ENCODE measurements at places on chromosomes 12 and 14. TPM values are rescaled to one million over a fixed set of nuclear protein-coding genes. Genes with fewer than 3 reads are reported as not detected.

DNA sequence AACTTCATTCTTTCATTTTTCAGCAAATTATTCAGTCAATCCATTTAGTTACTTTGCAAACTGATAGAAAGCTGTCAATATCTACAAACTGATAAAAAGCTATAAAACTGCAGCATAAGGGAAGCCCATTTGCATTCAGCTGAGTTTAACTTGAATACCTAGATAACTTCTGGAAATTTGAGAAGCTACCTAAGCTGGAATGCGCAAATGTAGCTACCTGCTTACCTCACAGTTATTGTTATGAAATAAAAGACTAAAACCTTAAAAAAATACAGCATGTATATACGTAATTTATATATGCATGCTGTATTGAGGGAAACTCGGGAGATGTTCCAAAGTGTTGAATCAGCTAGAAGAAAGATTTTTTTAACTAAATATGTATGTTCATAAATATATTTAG, 94.4 kb downstream of the SYT1 start:
- no peak for DNase-seq

GRCh38 chr12:90618586-90618985, 336.4 kb downstream of the CCER1 start:
- peak; percentile 70 for DNase-seq

DNA sequence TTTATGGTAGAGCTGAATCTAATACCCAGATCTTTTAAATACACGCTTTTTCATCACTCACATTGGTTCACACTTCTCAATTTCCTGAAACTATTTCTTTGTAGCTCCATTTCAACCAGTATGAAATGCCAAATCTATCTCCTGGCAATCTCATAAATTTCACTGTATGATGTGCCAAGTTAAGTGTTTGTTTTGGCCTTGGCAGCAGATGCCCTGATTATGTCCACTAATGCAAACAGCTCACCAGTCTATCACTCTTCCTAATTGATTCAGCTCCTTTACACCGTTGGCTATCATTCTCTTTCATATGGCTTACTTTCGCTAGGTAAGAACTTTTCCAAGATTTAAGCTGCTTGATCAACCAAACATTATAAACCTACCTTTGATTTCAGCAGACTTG, 58.6 kb downstream of the ZFC3H1 start:
- DNase-seq, result no peak

- no peak for DNase-seq
Observed at GRCh38 chr12:114636723-114637480, 47.1 kb downstream of the TBX3 start.

- DNase-seq, result no peak
Observed at GRCh38 chr12:6332459-6332858, 9.4 kb downstream of the TNFRSF1A start.

GRCh38 chr12:50564237-50564947, 59.6 kb downstream of the DIP2B start:
- DNase-seq, result no peak

DNA sequence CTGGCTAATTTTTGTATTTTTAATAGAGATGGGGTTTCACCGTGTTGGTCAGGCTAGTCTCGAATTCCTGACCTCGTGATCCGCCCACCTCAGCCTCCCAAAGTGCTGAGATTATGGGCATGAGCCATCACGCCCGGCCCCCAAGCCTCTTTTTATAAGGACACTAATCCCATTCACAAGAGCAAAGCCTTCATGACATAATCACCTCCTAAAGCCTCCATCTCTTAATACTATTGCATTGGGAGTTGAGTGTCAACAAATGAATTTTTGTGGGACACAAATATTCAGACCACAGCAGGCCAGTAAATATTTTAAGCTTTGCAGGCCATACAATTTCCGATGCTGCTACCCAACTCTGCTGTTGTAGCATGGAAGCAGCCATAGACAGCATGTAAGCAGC, 10.9 kb downstream of the RNF212B start:
- no peak for DNase-seq

DNA sequence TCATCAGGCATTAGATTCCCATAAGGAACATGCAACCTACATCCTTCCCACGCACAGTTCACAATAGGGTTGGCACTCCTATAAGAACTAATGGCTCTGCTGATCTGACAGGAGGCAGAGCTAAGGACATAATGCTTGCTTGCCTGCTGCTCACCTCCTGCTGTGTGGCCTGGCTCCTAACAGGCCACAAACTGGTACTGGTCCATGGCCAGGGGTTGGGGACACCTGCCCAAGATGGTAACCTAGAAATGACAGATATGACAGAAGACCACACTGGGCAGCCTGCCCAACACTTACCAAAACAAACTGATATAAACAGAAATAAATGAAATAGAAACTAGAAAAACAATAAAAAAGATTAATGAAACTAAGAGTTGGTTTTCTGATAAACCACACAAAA, 325.6 kb downstream of the SEC23A start:
- DNase-seq, result no peak

GRCh38 chr14:25108959-25109358, 59.0 kb upstream of the STXBP6 start:
- DNase-seq, result no peak

DNA sequence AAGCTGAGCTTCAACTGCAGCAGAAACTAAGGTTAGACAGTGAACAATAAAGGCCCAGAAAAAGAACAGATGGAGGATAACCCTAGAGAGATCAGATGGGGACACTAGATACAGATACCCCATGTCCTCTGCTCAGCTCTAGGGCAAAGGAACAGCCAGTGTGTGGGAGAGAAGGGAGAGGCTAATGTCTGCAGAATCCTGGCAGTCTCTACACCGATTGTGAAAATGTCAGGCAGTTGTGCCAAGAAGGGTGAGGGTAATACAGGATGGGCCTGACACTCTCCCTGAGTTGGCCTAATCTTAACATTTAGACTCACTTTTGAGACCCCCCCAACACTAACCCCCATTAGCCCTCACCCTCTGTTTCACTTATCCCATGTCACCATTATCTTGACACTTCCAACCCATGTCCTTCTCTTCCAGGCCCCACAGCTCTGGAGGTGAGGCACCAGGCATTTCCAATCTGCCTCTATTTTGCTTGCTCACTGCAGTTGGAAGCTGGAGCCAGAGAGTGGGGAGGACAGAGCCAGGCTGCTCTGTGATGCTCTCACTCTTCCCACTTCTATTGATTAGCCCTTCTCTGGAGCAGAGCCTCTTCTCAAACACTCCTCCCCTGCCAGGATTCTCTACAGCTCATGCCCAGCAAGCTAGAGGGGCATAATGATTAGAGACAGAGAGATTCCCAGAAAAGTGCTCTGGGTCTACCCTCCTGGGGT, 3.0 kb upstream of the BLOC1S1 start:
- DNase-seq, result no peak

DNA sequence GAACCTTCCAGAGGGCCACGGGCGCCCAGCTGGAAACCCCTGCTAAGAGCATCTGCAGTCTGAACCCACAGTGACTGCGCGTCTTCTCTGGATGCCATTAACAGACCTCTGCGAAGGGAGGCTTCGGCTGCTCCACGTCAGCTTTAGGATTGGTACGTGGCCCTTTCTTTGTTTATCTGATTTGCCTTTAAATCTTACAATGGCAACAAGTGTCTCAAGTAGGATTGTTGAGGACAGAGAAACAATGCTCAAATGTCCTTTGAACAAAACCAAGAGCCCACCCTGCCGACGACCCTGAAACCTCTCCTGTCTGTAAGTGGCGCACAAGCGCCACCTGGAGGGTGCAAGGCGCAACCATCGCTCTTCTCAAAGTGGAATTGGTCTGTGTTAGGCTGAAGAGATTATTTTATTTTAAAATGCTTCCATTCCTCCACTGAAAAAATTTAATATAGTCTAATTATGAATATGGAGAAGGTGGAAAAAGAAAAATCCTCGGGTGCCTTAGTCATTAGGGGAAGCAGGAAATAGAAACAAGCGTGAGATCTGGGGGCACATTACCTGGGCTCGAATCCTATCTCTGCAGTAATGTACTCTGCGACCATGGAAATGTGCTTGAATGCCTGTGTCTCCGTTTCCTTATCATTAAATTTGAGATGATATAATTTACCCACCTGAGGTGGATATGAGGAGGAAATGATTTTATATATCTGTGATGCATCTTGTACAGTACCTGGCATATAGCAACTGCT, 82.6 kb upstream of the PTPRB start:
- DNase-seq, result peak; percentile 66

DNA sequence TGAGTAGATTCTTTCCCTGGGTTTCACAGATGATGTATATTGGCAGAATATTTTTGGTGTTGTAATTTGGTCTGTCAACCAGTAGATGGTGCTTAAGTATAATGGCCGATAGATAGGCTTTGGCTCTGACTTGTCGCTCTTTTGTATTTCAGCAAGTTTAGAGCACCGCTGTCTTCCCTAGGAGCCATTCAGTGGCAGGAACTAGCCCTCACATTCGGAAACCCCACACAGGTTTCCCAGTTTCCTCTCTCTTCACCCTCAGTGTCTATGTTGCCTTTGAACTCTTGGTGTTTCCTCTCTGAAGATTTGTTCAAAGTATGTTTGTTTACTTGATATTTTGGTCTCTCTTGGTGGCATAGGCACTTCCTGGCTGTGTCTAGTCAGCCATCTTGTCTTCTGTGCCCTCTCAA, 102.2 kb downstream of the GPHN start:
- DNase-seq, result peak; percentile 5

DNA sequence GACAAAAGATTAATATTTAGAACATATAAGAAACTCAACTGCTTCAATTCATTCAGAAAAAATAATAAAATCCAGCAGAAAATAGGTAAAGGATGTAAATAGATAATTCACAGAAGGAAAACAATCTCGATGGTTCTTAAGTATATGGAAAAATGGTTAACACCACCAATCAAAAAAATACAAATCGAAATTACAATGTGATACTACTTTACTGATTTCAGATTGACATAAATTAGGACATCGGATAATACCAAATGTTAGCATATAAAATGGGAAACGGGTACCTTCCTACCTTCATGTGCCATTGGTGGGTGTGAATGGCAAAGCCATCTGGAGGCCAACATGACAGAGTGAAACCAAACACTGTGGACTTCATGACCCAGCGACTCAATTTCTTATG, 1.6 kb upstream of the PPP4R4 start:
- DNase-seq, result no peak

DNA sequence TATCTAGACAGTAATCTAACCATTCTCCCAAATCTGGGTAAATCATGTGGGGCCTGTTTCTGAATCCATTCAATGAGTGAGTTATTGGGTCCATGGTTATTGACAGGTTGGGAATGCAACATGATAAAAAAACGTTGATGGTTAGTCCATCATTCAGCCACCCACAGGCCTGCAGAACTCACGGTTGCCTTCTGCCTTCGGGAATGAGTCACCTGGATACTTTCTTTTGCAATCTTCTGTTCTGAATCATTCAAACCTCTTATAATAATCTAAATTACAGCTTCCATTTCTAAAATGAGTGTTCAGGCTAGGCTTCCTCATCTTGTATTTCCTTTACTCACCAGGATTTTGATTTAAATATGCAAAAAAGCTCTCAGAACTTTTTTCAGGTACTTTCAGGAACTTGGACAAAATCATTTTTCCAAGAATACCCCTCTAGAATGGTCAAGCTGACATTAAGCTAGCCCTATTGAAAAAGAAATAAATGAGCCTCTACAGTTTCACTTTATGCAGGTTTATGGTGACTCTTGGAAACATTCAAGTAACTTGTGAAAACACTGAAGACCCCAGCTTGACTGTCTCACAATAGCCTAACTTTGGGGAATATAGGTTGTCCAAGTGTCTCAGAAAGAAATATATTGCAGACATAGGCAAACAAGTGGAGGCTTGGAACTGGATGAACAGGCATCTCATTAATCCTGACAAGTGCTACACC, 94.4 kb downstream of the KCNK10 start:
- DNase-seq, result no peak

GRCh38 chr12:4807116-4807783, 87.0 kb downstream of the GALNT8 start:
- no peak for DNase-seq

DNA sequence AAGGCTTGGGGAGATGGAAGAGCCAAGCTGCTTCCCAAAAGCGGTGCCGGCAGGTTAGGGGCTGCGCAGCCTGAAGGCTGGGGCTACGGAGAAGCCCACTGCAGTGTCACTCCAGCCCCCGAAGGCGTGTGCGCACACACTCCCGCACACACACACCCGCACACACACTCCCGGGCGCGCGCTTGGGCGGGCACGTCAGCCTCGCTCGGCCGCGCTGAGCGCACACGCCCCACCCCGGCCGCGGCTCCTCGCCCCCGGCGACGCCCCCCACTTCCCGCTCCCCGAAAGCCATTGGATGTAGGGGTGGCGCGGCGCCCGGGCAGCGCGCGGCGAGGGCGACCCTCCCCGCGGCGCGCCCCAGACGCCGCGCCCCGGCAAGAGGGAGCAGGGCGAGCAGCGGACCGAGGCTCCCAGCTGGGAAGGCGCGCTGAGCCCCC, at the start of gene KCNK10:
KCNK10 (minus strand) TSS at position 184 of the 437 bp plus-strand sequence. CDS start 471 bp downstream, outside the sequence.
- no peak for DNase-seq

- no peak for DNase-seq
Observed at GRCh38 chr12:2456122-2456812, 338.5 kb upstream of the FKBP4 start.

- DNase-seq, result no peak
Observed at GRCh38 chr12:79933532-79934264, 1.2 kb downstream of the PPP1R12A start.

DNA sequence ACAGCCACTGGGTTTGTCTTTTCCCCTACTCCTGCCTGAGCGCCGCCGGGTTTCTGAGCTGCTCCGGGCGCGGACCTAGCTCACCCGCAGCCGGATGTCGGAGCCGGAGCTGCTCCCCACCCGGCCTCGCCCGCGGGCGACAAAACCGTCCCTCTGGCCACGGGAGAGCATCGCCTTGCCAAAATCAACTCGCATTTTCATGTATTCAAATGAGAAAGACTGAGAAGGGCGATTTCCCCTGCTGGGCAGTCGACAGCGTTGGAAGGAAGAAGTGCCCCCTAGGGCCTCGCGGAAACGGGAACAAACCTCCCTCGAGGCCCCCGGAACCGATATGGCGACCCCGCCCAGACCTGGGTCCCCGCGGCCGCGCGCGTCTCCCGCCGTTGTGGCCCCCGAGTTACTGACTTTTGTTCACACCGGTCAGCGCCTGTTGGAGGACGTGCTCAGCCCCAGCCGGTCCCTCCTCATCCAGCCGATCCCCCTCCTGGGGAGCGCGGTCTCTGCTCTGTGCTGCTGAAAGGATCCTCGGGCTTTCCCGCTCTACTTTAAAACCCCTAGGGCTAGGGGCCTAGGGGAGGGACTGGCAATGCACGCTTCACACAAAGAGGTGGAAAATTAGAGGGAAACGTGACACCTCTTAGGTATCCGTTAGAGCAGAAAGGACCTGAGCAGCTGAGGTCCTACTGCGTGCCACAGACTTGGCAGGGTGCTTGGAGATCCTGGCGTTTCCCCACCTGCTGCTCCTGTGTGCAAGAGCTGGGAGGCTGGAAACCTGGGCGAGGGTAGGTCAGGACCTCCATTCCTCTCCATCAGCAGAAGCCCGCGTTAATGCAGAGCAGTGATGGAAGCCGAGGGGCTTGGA, 4.3 kb downstream of the TTC6 start:
- DNase-seq, result no peak

Gene L2HGDH
- 3.8 TPM for total RNA-seq

Gene CLEC4A
- total RNA-seq, result not detected

Gene FAM90A1
- not detected for total RNA-seq

Gene NDRG2
- 2.1 TPM for total RNA-seq
